Stimulated activated CD8-positive, alpha-beta memory T cell treated with anti-CD3 and anti-CD28 coated beads, Interleukin-15, amount 100 ng/mL, for 48 hours (primary cell): ENCODE measurements at places on chromosomes 12 and 14.
A peak's percentile ranks its signal among the peaks of the same experiment; 100 is the strongest.

- DNase-seq: no peak
These were observed 465.6 kb downstream of the FOXG1 start for GRCh38 chr14:29232153-29232552.

DNA sequence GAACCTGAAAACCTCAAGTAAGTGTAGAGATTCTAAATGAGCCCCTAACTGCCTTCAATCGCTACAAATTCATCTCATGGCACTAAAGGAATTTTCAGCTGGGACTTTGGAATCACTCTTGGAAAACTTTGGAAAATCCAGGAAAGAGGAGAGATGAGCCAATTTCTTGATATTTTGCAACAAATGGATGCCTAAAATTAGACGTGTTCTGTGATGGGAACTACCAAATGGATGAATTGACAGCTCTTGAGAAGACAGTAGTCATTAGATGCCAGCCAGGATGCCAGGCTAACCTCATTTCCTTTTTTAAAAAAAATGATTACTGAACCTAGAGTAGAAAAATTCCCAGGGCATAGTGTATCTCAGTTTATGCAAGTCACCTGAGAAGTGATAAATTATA is 78.3 kb downstream of the NPAS3 start:
- no peak for DNase-seq

DNA sequence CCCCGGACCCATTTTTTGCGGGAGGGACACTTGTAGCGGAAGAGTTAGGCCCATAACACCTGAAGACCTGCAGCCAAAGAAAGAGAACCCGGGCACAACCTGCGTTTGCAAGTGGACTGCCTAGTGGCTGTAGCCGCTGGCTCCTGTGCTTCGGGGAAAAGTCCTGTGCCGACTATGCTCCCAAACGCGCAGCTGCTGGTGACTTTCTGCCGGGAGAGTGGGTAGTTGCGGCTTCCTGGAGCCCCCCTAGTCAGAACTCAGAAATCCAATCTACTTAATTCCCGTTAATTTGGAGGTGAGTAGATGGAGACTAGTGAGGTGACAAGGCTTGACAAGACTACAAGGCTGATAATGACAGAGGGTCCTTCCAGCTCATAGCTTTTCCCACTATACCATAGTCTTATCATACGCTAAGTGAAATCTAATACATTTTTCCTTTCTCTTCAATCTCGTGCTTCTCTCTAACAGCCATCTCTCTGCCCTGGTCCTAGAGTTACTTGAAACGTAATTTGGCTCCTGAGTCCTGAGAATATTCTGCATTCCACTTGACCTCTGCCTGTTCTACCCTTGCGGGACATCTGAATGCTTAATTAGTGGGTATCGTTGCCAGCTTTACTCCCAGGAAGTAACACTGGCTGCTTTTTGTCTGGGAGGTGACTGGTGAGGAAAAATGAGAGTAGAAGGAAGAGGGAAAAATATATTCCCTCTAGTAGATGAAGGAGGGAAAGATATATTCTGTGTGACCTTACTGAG is 556 bp downstream of the MTHFD1 start:
- peak; percentile 4 for DNase-seq

DNA sequence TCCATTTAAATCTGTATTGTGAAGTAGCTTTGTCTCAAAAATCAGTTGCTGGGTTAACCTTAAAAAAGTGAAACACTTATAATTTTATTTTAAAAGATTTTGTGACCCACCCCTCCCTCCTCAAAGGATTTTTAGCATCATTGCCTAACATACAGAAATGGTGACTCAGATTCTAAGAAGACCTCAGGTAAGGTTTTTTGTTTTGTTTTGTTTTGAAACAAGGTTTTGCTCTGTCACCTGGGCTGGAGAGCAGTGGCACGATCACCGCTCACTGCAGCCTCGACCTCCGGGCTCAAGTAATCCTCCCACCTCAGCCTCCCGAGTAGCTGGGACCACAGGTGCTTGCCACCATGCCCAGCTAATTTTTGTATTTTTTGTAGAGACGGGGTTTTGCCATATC is 74.2 kb downstream of the GNS start:
- DNase-seq: no peak

DNA sequence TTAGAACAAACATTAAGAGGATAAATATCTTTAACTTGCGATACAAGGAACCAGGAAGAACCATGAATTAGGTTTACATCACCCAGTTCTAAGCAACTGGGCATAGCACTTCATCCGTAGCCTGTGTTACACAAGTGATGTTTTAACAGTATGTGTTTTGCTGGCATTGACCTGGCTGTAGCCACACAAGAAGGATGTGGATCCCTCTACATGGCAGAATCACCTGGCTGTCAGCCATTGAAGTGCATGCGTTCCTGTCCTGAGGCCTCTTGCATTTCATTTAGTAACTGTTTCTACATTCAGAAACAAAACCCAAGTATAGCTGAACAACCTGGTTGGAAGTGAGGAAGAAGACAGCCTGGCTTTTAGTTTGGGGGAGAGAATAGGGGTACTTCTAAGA is 72.2 kb downstream of the TGFB3 start:
- DNase-seq: no peak

DNA sequence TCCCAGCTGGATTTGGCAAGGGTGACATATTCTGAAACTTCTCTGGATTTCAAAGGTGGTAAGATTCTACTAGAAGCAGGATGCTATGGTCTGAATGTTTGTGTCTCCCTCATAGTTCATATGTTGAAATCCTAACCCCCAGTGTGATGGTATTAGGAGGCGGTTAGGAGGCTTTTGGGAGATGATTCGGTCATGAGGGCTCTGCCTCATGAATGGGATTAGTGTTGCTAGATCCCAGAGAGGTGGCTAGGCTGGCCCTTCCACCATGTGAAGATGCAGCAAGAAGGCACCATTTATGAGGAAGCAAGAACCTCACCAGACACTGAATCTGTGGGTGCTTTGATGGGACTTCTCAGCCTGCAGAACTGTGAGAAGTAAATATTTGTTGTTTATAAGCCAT is 11.0 kb upstream of the PEX5 start:
- no peak for DNase-seq

DNA sequence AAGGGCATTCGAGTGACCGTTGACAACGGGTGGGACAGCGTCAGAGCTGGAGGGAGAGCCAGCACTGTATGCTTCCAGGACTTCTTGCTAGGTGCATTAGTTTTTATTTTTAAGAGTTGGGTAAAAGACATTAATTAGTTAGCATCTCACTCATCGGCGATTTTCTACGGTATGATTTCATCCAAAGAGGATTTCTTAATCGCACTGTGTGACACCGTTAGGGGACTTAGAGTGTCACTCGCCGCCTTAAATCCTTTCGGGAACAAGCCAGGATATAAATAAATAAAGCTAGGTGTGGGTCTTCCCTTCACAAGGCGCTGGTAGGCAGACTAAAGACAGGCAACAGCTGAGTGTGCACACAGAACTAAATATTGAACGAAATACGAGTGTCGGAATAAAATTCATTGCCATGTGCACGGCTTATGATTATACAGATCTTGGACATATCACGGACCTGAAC is 869 bp upstream of the NOVA1 start:
- DNase-seq: no peak

GRCh38 chr14:52609445-52610044 is 56.9 kb downstream of the GPR137C start:
- DNase-seq: no peak

- DNase-seq: no peak
These were observed 23.5 kb downstream of the UNC79 start for GRCh38 chr14:93454224-93454623.

DNA sequence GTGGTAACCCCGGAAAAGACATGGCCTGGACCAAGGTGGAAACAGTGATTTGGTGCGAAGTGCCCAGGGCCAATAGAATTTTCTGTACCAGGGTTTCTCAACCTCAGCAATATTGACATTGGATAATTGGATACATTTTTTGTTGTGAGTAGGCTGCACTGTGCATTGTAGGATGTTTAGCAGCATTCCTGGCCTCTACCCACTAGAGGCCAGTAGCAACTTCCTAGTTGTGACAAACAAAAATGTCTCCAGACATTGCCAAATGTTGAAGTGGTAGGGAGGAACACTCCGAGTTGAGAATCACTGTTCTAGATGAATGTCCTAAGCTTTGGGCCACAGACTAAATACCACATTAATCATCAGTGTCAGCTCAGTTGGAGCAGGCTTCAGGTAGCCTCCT is 6.2 kb upstream of the CGRRF1 start:
- no peak for DNase-seq

- DNase-seq: no peak
These were observed 93.9 kb upstream of the NCOR2 start for GRCh38 chr12:124661341-124661740.

GRCh38 chr12:46234000-46234399 is 34.8 kb downstream of the SLC38A1 start:
- no peak for DNase-seq

- no peak for DNase-seq
These were observed 35.2 kb downstream of the SCARB1 start for GRCh38 chr12:124828264-124829007.

GRCh38 chr12:100141998-100142850 is 450 bp downstream of the BLTP3B start:
- peak; percentile 11 for DNase-seq
